ENCODE measurements at places on chromosomes 2 and 18.

- DNase-seq = no peak
These were observed 1.3 kb downstream of the PRPF40A start for GRCh38 chr2:152715854-152716428.

GRCh38 chr18:10442551-10442971 lies 11.9 kb upstream of the APCDD1 start:
- DNase-seq = no peak

DNA sequence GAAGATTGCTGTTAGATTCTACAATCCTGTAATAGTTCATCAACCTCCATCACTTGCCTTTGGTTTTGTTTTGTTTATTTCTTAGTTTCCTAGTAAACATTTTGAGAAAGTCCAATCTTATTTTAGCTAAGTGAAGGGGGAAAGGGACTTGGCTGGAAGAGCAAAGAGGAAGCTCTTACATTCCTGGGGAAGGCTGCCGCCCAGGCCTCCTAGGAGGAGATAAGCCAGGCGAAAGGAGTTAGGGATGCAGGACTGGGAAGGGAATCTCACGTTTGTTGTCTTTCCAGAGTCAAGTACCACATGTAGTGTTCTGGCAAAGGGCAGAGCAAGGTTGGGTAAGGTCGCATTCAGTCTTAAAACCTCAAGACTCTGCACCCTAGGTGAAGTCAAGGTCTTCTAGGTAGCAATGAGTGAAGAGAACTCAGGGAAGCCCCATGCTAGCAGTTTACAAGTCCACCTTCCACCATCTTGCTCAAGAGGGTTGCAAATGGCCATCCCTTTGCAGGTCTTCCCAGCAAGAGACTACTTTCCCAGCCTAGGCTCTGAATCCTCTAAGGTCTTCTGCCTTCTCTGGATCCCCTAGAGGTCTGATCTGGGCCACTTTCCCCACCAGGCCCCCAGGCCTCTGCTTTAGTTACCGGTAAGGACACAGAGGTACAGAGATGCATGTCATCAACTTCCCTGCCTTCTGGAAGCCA lies 320.7 kb downstream of the CYP26B1 start:
- no peak for DNase-seq

DNA sequence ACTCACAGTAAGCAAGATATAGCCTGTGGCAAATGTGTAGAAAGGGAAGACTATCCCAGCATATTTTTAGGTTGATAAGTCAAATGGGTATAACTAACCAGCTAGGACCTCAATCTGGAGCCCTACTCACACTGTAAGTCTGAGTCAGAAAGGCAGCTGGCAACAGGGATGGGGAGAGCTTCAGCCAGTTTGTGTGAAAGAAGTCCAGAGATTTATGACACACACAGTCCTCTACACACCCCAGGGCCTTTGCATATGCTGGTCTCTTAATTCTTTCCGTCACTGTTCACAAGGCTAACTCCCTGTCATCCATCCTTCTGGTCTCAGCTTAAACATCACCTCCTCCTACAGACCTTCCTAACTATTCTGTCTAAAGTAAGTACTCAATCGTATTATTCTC lies 5.9 kb upstream of the TCF4 start:
- DNase-seq = no peak

DNA sequence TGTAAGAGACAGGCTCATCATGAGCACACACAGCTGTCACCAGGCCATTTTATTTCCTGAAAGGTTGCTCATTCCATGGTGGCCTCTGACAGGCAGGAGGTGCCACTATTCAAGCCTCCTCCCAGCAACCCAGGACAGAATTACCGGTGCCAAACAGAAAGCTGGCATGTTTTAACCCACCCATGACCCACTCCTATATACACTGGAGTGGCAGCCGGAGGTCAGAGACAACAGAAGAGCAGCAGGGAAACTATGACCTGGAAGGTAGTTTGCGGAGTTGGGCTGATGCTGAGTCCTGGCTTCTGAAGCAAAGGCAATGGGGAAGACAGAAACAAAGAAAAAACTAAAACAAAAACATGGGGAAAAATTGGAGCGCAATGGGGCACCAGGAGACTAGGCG lies 2.3 kb downstream of the RFTN2 start:
- no peak for DNase-seq

GRCh38 chr2:127194447-127194846 lies 25.7 kb downstream of the CYP27C1 start:
- DNase-seq = no peak

DNA sequence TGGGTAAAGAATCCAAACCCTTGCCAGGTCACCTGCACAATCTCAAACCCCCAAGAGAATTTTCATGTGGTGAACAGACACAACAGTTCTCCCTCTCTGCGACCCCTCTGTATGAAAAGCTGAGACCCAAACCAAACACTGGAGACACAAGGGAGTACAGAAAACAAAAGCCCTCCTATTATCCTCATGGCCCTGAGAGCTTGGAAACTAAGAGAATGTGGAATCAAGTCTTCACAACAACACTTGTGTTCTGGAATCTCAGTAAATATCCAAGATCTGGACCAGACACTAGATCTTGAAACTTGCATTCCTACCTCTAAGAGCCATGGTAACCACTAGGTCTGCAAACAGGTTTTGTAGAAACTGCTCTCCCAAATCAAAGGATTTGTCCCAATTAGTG lies 50.1 kb upstream of the CCDC150 start:
- no peak for DNase-seq

GRCh38 chr2:12006850-12007249 lies 260.4 kb downstream of the LPIN1 start:
- DNase-seq = no peak

- peak; percentile 22 for DNase-seq
These were observed 2.9 kb downstream of the ACKR3 start for GRCh38 chr2:236572482-236572881.

DNA sequence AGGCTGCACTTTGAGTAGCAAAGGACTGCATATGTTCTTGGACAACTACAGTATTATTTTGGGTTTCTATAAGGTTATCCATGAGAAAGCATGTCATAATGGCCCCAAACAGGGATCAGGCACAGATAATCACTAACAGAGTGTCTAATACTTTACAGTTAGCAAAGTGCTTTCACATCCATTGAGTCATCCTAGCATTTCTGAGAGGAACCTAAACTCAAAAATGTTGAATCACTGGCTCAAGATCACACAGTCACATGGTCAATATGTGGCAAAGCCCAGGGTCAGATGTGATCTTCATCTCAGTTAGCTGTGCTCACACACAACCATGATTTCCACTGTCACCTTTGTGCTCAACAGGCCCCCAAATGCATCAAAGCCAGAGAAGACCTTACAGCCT lies 156.1 kb upstream of the VRK2 start:
- DNase-seq = no peak

- DNase-seq = no peak
These were observed 372.8 kb downstream of the CLIP4 start for GRCh38 chr2:29487967-29488555.

DNA sequence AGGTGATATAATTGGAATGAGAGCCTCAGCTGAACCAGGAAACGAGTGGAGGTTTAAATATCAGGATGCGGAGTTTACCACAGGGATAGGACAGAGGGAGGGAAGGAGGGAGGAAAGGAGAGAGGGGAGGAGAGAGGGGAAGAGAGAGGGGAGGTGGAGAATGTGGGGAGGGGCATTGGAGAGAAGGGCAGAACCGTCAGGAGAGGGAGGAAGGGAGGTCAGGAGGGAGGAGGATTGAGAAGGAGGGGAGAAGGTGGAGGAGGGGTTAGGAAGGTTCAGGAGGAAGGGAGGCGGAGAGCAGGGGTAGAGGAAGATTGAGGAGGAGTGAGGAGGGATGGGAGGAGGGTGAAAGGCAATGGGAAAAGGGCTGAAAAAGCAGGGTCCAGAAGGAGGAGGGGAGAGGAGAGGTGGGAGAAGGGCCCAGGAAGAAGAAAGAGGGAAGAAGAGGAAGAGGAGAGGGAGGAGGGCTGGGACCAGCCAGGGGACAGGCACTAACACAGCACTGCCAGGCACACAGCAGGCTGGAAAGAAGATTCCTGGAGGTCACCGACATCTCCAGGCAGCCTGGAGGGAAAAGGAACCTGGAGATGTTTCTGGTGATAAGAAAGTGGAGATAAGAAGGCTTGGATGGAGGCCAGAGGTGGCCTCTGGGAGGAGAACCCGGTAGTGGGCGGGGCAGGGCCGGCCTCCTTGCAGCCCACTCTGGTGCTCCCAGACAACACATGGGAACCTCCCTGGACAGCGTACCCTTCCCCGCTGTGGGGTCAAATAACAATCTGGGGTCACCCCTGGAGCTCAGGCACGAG lies 176.7 kb upstream of the SMAD2 start:
- DNase-seq = no peak

GRCh38 chr2:161709428-161709827 lies 85.2 kb downstream of the SLC4A10 start:
- DNase-seq = no peak

DNA sequence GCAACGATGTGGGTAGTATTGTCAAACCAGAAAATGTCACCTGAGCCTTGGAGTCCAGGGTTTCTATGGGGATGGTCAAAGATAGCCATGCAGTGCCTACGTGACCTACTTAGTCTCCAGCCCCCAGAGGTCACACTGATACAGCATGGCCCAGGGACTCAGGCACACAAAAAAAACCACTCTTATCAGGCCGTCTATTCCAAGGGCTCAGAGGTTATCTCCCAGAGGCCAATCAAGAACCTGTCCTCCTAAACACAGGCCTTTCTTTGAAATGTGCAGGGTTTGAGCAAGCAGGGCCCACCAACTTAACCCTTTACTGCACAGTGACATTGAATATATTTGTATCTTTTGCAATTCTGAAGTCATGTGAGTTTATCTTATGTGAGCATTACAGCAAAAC lies 82.7 kb downstream of the MRO start:
- no peak for DNase-seq

DNA sequence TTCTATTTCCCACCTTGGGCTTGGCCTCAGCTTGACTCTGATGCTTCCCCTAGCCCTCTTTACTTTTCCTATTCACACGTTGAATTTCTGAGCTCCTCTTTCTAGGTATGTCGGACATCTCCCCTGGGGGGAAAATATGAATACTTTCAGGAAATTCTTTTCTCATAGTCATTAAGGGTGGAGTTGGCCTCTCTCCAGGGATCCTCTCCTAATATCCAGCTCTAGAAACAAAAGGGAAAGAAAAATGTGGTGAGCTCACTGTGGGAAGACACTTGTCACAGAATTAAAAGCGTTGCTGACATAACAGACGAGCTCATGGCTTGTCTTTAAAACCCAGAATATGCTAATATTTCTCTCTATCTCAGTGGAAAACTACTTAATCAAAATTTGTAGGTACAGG lies 132.7 kb upstream of the MEX3C start:
- no peak for DNase-seq

- DNase-seq = no peak
These were observed 1070.3 kb upstream of the CELF4 start for GRCh38 chr18:38635709-38636430.

DNA sequence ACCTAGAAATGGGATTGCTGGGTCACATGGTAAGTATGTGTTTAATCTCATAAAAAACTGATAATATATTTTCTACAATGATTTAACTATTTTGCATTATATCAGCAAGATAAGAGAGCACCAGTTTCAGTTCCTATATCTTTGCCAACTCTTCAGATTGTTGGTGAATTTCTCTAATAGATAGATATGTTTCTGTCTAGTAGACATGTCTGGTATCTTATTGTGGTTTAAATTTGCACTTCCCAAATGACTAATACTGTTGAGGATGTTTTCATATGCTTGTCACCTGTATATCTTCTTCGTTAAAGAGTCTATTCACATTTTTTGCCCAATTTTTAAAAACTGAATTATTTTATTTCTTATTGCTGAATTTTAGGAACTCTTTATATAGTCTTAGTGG lies 113.8 kb upstream of the UXS1 start:
- no peak for DNase-seq

DNA sequence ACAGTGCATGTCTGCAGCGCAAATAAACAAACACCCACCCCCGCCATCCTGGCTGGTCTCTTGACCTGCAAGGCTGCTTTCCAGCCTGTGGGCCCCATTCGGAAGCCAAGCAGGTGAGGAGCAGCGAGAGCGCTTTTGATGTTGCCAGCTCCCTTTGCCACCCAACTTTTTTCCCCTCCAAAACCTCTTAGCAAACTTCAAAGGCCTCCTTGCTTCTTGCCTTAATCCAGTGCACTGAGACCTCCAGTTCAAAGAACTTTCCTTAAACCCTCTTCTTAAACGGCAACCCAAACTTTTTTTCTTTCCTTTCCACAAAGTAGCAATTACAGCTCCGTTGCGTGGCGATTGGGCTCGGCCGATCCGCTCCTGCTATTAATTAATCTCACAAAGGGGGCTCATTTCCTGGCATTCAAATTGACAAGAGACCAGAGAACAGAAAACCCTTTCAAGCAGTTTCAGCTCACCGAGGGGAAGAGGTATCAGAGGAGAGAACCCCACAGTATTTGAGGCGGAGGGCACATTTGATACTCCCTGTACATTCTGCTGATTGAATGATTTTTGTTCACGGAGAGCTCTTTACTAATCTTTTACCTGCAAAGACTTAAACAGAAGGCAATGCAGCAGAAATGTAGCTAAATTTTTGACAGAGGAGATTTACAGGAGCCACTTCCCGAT lies 531.4 kb downstream of the TMEM182 start:
- no peak for DNase-seq

DNA sequence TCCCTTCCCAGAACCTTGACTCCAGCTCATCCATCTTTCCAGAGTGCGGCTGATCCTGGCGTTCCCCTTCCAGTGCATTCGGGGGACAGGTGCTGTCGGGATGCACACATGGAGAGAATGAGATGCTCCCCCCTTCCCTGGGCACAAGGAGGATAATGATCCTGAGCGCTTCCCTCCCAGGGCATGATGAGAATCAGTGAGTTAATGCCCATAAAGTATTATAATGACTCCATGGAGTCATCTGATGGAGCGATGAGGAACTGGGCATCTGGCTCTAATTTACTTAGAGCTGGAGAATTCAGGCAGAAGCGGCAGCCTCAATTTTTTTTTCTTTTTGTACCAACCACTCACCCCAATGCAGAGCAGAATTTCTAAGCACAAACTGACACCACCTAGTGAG lies 79.6 kb upstream of the SKOR2 start:
- DNase-seq = no peak

- no peak for DNase-seq
These were observed 76.8 kb downstream of the ABI2 start for GRCh38 chr2:203404996-203405395.

GRCh38 chr2:11863103-11863502 lies 116.7 kb downstream of the LPIN1 start:
- no peak for DNase-seq
